ENCODE measurements at places on chromosomes 11 and 22.

GRCh38 chr11:131943295-131943694 lies 572.9 kb downstream of the NTM start:
- DNase-seq: no peak

GRCh38 chr22:37126383-37126782 lies 16.9 kb upstream of the TMPRSS6 start:
- DNase-seq: no peak

DNA sequence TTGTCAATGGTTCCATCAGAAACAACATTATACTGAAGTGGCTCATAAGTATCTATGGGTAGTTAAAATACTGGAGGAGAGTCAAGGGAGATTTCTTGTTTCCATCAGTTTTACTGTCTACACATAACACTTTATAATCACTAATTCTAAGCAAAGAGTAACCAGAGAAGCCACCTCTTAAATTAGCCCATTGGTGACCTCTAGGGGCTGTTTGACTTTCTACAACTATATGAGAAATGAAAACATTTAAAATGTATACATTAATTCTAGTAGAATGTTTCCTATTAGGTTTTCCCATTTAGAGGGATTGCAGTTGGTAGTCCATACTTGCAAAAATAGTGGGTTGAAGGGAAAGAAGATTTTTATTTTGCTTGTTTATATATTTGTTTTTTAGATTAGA lies 504.3 kb downstream of the FAM181B start:
- DNase-seq: no peak

DNA sequence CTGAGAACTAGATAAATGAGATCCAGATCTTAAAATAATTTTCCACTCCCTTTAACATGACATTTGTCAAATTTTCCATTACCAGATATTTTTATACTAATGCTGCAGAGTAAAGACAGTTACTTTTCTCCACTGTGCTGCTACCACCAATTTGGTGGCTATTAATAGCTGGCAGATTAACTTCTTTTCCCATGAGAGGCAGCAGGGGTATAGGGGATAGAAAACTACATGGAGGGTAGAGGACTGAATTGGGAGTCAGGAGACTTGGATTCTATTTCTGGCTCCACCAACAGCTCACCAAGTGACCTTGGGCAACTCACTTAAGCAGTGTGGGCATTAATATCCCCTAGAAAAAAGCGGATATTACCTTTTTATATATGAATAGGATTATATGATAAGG lies 69.2 kb downstream of the KIF18A start:
- no peak for DNase-seq

GRCh38 chr22:26318975-26319374 lies 110.1 kb upstream of the ASPHD2 start:
- DNase-seq: no peak

DNA sequence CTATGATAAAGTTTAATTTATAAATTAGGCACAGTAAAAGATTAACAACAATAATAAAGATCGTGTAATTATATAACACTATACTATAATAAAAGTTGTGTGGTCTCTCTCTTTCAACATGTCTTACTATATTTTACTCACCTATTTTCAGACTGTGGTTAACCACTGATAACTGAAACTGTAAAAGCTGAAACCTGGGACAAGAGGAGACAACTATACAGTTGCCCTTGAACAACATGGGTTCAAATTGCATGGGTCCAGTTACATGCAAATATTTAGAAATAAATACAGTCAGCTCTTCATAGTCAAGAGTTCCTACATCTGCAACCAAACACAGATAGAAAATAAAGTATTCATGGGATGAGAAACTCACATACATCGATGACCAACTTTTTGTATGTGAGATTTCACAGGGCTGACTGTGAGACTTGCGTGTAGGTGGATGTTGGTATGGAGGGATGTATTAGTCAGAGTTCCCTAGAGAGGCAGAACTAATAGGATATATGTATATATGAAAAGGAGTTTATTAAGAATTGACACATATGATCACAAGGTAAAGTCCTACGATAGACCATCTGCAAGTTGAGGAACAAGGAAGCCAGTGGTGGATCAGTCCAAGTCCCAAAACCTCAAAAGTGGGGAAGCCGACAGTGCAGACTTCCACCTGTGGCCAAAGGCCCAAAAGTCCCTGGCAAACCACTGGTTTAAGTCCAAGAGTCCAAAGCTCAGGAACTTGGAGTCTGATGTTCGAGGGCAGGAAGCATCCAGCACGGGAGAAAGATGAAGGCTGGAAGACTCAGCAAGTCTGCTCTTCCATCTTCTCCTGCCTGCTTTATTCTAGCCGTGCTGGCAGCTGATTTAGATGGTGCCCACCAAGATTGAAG lies 359.5 kb downstream of the INSC start:
- DNase-seq: no peak

- no peak for DNase-seq
Observed at GRCh38 chr22:24282401-24282800, 11.8 kb downstream of the SPECC1L start.

DNA sequence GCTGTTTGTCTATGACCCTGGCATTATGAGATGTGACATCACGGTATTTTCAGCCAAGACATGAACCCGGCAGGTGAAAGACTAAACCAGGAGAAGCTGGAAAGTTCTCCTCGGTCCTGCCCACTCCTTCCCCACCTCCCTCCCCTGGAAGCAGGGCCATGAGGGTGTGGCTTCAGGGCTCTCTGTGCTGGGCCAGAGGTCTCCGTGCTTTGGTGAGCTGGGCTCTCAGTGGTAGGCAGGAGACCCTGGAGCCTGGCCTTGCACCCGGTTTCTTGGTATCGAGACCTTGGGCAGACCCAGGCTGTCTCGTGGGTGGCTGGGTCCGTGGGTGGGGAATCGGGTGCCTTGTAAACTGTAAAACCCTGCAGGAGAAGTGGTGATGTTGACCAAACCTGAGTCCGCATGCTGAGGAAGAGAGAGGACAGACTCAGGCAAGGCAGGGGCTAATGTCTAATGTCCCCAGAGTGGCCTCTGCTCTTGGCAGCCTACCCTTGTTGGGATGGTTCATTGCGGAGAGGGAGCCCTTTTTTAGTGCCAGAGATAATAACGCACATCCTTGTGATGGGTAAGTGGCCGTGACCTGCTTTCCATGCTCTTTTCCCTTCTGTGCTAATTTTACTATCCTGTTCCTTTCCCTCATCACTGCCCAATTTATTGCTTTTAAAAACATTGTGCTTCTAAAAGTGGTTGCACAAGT lies 48.6 kb upstream of the PARVG start:
- no peak for DNase-seq

DNA sequence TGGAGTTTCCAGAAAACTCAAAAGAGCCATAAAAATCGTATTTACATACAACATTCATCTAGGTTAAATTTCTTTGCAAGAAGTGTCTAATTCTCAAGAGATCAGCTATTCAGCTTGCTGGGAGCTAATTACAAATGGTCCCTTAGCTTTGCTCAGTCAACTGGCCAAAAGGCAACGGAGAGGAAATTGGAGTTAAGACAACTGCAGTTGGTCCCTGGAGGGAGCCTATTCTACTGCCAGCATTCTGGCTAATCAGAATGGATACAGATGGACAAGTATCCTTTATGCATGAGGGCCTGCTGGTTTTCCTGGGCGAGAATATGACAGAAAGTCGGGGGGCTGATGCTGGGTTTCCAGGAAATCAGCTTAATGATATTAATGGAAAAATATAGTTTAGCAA lies 45.5 kb downstream of the KCNJ1 start:
- no peak for DNase-seq

DNA sequence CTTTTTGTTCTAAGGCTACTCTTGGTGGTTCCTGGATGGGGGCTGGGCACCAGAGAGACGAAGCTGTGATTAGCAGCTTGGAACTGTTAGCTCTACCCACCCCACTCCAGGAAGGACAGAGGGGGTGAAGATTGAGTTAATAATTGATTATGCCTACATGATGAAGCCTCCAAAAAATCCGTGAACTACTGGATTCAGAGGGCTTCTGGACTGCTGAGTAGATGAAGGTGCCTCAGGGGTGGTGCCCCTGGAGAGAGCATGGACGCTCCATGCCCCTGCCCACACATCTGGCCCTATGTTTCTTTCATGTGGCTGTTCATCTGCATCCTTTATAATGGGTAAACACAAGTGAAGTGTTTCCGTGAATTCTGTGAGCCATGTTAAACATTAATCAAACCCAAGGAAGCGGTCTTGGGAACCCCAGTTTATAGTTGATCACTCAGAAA lies 47.3 kb upstream of the CYP2D6 start:
- DNase-seq: no peak

- DNase-seq: no peak
Observed at GRCh38 chr11:134377876-134378275, 34.2 kb downstream of the B3GAT1 start.

GRCh38 chr11:5252919-5253265 lies 1.7 kb downstream of the HBG2 start:
- no peak for DNase-seq

- DNase-seq: no peak
Observed at GRCh38 chr11:83303316-83303715, 17.1 kb upstream of the CCDC90B start.

DNA sequence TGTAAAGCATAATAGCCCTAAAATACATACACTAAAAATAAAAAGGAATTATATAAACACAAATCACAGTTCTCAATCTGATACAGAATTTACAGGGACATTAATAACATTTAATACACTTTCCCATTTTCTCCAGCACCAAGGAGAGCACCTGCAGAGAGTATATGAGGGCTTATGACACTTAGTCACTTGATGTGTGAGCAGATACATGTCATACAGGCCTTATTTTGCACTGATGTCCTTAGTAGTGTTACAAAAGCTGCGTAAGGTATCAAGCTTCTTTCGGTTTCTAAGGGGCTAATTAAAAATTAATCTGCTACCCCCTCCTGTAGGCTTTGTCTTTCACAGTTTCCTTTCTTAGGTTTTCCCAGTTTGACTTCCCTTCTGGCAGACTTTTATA lies 61.3 kb downstream of the TRIM44 start:
- DNase-seq: no peak

- no peak for DNase-seq
Observed at GRCh38 chr22:23205339-23206049, 25.2 kb downstream of the BCR start.

GRCh38 chr22:21841422-21841821 lies 26.0 kb downstream of the MAPK1 start:
- no peak for DNase-seq
